ENCODE measurements at places on chromosomes 5 and 9.

- no peak for DNase-seq
Observed at GRCh38 chr5:143121135-143121475, 282.4 kb downstream of the NR3C1 start.

DNA sequence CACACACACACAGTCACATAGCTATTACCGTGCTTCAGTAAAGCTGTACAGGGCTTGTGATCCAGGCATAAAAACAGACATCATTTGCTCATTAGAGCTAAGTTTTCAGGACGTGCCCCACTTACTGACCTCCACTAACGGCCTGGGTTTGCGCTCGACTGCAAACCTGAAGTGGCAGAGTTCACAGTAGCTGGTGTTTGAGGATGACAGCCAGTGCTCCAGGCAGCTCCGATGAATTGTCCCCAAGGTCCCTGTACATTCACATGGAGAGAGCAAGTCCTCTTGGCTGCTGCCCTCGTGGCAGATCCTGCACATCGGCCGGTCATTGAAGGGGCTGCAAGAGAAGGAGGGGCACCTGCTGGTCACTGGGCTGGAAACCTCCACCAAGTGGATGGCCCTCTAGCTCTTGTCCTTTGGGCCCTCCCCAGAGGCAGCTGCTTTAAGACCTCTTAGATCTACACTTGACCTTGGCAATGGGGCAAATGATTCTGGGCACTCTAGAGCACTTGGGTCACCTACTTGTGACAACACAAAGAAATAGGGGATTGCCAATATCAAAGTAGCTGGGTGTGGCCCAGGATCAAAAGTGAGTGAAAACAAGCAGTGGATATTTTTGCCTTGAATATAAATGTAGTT lies 115.4 kb downstream of the MARCHF3 start:
- DNase-seq, result no peak

DNA sequence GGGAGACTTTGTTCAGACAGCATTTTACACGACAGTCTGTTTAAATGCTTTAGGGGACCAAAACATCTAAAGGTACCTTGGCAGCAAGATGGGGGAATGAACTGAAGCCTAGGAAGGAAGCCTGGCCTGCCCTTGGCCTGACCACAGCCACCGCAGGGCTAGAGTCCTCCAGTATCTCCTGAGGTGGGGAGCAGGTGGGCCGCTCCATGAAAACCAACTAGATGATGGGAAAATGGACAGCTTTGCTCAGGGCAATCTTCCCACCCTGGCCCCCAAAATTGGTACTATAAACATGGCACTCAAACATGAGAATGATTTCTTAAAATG lies 153.3 kb downstream of the AUH start:
- DNase-seq, result no peak

- no peak for DNase-seq
Observed at GRCh38 chr9:23551311-23551721, 274.7 kb downstream of the ELAVL2 start.

DNA sequence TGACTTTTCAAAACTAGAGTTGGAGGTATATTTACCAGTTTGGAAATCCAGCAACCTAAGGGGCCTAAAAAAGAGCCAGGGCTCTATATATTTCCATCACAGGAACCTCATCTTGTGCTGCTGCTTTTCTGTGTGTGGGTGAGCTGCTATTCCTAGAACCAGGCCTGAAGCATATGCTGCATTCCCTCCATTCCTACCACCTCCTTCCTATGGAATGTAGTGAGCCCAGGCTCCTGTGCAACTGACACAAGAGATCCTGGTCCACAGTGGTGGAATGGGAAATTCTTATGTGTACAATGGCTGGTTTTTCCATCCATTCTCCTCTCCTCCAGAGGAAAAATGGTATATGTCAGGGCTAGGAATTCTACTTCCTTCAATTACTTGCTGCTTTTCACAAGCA lies 39.1 kb downstream of the SPEF2 start:
- no peak for DNase-seq

DNA sequence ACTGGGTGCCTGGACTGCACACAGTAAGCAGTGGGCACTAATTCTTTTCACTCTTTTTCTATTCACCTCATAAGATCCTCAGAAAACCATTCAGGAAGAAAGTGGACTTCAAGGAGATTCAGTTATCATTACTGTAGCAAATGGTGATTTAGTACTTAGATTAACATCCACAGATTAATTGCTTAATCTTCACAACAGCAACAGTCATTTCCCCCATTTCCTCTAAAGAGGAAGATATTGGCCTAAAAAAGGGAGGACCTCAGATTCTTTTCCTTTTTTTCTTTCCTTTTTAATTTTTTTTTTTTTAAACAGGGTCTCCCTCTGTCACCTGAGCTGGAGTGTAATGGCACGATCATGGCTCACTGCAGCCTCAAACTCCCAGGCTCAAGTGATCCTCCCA lies 64.4 kb downstream of the AUH start:
- DNase-seq, result no peak
